Stimulated activated CD8-positive, alpha-beta memory T cell treated with anti-CD3 and anti-CD28 coated beads, Interleukin-7, amount 100 ng/mL, for 48 hours (primary cell): ENCODE measurements at places on chromosomes 16 and 17.

DNA sequence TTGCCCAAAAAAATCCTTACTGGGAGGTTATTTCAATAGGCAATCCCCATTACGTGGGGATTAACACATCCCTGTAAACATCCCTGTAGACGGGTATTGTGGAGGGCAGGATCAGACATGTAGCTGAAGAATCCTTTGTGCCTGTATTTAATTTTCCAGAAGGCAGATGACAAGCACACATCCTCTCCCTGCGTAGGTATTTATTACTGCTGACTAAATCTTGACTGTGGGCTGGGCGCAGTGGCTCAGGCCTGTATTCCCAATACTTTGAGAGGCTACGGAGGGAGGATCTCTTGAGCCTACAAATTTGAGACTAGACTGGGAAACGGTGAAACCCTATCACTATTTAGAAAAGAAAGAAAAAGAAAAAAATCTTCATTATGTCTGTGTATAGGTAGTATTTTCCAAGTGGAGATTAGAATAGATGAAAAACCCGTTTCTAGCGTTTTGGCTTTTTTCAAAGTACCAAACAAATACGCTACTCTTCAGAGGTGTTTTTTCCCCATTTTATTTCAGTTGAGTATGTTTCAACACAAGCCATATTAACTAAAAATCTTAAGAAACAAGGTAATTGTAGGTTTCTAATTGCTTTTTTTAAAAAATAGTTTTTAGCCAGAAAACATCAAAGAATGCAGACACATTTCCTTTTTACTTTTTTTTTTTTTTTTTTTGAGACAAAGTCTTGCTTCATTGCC is 1.5 kb upstream of the MARF1 start:
- DNase-seq = no peak

DNA sequence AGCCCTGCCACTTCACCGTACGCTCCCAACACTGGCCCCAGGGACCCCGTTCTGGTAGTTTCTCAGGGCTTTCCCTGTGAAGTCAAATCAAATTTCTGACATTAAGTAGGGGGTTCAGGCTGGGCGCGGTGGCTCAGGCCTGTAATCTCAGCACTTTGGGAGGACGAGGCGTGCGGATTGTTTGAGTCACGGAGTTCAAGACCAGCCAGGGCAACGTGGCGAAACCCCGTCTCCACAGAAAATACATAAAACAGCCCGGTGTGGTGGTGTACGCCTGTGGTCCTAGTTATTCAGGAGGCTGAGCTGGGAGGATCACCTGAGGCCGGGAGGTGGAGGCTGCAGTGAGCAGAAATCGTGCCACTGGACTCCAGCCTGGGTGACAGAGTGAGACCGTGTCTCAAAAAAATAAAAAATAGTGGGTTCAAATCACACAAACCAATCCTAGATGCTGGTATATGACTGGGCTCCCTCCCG is 632 bp downstream of the CYBC1 start:
- DNase-seq = peak; percentile 47

- DNase-seq = no peak
Observed at GRCh38 chr17:30230596-30231125, 4.8 kb downstream of the SLC6A4 start.

GRCh38 chr17:8914554-8914953 is 47.1 kb upstream of the PIK3R6 start:
- DNase-seq = no peak
